ENCODE measurements at places on chromosomes 13 and 19.

DNA sequence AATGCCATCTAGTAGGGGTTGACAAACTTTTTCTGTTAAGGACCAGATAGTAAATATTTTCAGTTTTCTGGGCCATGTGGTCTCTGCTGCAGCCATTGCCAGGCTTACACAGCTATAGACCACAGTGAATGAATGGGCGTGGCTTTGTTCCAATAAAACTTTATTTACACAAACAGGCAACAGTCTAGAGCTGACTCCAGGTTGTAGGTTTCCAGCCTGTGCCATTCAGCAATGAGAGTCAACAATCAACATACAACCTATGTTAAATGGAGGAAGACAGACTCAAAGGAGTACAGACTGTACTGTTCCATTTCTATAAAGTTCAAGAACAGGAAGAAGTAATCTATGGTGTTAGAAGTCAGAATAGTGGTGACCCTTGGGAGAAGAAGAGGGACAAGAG lies 15.2 kb upstream of the IZUMO2 start:
- DNase-seq = no peak

DNA sequence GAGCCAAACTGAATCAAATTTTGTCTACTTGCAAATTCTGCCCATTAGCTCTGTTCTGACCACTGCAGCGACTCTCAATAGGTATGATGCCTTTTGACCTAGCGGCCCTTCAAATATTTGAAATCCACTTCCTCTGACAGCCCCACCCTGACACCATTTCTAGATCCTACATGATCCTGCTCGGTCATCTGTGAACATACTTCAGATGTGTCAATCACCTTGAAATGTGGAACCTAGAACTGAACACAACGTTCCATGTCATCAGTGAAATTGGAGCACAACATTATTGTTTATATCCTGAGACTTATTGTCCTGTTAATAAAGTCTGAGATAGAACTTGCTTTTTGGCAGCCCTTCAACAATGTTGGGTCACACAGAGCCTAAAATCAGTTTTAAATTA lies 98.2 kb downstream of the UBL3 start:
- DNase-seq = no peak

DNA sequence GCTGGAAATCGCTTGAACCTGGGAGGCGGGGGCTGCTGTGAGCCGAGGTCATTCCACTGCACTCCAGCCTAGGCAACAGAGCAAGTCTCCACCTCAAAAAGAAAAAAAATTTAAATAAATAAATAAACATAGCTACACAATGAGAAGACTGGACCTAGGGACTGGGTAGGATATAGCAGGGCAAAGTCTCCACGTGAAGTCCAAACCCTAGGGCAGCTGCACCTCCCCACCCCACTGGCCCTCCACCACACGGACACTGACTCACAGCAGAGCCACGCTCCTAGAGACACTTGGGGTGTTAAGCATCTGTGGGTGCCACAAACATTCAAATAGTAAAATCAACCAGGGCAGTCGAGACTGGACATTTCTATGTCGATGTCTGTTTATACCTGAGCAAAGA lies 7.1 kb downstream of the LATS2 start:
- DNase-seq = no peak

GRCh38 chr13:50467156-50468110 lies 376.1 kb downstream of the DLEU7 start:
- DNase-seq = no peak

- peak; percentile 45 for DNase-seq
These were observed 81.1 kb upstream of the SERP2 start for GRCh38 chr13:44292545-44292944.

DNA sequence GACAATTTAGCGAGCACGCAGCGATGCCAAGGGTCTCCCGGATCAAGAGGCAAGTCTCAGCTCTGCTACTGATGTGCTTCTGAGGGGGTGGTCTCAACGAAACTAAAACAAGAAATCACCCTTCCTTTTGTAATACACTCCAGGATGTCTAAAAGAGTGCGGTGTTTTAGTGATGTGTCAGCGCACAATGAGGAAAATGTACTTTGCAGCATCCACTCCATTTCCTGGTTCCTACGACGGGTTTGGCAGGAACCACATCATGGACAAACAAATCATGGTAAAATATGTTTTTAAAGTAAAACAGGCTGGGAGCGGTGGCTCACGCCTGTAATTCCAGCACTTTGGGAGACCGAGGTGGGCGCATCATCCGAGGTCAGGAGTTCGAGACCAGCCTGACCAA lies 154.0 kb upstream of the TSC22D1 start:
- no peak for DNase-seq

GRCh38 chr19:40270362-40271089 lies 14.6 kb downstream of the AKT2 start:
- DNase-seq = no peak

GRCh38 chr19:38851622-38852230 lies 1.9 kb upstream of the HNRNPL start:
- peak; percentile 96 for DNase-seq

- DNase-seq = no peak
These were observed 353.4 kb downstream of the OLFM4 start for GRCh38 chr13:53382008-53382407.

DNA sequence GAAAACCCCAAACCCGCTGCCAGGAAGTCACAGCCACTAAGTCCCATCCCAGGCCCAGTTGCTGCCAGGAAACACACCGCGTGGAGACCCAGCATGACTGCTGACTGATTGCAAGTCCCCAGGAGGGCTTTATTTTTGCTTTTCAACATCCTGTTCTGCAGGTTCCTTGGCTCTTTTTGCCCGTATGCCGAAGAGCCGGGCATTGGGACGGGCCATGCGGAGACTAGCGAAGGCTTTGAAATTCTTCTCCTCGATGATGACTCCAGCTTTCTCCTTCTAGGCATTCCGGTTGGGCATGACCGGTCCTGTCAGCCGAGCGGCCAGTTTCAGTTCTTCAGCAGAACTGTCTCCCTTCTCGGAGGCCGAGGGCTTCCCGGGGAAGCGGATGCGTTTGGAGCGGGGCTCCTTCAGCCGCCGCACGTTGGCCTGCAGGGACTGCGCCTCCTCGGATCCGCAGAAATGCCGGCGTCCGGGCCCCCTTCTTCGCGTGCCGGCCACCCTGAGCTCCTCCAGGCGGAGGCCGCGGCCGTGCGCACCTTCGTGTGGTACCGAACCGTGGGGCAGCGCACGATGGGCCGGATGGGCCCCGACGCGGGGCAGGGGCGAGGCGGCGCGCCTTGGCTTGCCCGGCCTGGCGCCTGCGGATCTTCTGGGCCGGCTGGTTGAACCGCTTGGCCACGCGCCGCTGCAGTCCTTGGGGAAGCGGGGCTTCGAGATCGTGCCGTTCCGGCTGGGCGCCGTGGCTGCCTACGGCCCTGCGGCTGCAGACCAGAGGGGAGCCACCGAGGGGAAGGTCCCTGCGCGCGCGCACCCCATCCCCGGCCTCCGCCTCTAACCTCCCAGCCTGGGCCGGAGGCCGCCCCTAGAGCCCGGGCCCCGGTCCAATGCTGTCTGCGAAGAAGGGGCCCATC lies 15.2 kb downstream of the ZSCAN5C start:
- no peak for DNase-seq

DNA sequence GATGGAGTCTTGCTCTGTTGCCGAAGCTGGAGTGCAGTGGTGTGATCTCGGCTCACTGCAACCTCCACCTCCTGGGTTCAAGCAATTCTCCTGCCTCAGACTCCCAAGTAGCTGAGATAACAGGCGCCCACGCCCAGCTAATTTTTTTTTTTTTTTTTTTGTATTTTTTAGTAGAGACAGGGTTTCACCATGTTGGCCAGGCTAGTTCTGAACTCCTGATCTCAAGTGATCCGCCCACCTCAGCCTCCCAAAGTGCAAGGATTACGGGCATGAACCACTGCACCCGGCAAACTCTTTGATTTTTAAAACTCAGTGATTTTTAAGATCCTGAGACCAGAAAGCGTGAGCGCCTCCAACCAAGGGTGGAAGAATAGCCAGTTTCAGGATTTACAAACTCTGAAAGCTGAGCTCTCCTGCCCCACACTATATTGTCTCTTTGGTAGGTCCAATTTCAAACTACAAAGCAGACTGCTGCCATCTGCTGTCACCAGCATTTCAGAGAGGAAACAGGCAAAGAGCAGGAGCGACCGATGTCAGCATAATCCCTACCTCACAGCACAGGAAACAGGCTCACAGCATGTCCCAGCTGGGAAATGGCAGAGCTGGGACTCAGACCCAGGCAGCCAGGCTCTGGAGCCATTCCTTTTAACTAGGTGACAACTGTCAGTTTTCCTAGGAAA lies 9.2 kb downstream of the NOSIP start:
- DNase-seq = peak; percentile 39

GRCh38 chr19:44741258-44741731 lies 7.2 kb upstream of the BCL3 start:
- no peak for DNase-seq

DNA sequence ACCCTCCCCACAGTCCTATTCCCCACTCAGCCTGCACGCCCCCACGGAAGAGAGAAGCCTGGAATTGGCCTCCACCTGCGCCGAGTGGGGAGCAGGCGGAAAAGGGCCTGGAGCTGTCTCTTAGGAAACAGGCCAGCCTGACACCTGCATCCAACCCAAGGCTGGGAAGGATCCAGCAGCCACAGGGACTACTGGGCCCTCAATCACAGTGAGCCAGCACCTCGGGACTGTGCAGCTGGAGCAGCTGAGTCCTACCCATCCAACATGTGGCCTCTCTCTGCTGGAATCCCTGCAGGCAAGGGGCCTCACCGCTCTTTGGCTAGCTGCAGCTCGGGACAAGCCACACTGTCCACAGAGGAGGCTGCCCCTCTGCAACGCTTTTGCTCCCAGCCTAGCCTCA lies 8.3 kb upstream of the EPHX3 start:
- no peak for DNase-seq

- no peak for DNase-seq
These were observed 633 bp downstream of the SPHK2 start for GRCh38 chr19:48619692-48620585.

GRCh38 chr19:41428481-41428859 lies 1.3 kb upstream of the B3GNT8 start:
- no peak for DNase-seq

- DNase-seq = no peak
These were observed 1003.7 kb downstream of the SLITRK1 start for GRCh38 chr13:82878536-82878935.

DNA sequence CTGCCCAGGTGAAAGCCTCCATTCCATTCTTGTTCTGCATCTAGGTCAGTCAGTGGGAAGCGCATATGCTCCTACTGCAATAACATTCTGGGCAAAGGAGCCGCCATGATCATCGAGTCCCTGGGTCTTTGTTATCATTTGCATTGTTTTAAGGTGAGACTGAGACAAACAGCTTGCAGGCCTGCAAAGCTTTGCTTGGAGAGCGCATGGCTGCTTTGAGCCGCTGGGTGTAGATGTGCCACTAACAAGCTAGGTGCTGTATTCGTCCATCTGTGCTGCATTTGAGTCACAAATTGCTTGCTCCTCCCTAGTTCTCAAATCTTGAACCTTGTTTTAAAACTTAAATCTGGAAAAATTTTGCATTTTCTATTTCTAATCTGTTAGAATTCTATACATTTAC lies 219.1 kb downstream of the LMO7 start:
- DNase-seq = no peak

DNA sequence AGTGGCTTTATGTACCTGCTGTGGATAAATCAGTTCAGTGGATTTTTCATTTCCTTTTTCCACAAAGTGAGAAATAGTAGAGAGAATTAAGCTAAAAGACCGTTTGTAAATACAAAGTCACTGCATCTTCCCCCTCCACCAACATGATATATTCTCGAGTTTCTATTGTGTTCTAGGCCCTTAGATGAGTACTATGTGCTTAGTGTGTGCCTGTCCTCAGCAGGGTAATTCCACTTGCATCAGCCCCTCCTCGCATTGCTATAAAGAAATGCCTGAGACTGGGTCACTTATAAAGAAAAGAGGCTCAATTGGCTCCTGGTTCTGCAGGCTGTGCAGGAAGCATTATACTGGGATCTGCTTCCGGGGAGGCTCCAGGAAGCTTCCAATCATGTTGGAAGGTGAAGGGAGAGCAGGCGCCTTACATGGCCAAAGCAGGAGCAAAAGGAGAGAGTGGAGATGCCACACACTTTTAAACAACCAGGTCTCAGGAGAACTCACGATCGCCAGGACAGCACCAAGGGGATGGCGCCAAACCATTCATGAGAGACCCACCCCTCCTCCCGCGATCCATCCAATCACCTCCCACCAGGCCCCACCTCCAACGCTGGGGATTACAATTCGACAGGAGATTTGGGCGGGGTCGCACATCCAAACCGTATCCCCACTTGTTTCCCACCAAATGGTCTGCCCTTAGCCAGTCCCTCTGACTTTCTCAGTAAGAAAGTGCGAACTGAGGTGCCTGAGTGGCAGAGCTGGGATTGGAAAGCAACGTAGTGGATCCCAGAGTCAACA lies 102.3 kb upstream of the ABCC4 start:
- DNase-seq = no peak

- DNase-seq = peak; percentile 23
These were observed 5.6 kb upstream of the TM9SF2 start for GRCh38 chr13:99495466-99496183.

DNA sequence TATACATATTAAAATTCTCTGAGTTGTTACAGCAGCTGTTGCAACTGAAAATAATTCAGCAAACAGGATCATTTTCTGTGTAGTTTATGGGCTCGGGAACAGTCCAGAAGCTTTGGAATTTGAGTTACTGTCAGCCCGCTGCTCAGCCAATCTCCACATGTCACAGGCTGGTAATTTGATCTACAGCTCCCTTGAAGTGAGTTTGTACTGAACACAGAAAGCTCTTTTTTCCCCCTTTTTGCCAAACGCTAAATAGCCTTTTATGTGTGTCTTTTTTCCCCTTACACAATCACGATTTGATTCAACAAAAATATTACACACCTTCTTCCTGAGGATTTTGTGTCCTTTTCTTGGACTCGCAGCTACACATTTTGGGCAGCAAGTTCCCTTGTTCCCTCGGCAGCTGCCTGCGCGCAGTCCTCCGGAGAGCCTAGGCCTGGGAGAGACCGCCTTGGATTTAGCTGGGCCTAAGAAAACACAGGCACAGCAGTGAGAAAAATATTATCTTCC lies 371.4 kb downstream of the KCNRG start:
- DNase-seq = no peak

DNA sequence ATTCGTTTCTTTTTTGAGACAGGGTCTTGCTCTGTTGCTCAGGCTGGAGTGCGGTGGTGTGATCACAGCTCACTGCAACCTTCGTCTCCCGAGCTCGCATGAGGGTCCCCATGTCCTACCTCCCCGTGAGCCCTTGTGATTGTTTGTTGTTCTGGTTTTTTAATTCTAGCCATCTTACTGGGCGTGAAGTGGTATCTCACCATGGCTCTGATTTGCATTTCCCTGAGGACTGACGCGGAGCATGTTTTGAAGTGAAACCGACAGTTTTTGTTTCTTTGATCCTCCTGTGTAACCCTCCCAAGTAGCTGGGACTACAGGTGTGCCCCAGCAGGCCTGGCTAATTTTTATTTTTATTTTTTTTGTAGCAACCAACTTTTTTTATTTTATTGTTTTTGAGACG lies 21.7 kb downstream of the GNG7 start:
- DNase-seq = no peak

DNA sequence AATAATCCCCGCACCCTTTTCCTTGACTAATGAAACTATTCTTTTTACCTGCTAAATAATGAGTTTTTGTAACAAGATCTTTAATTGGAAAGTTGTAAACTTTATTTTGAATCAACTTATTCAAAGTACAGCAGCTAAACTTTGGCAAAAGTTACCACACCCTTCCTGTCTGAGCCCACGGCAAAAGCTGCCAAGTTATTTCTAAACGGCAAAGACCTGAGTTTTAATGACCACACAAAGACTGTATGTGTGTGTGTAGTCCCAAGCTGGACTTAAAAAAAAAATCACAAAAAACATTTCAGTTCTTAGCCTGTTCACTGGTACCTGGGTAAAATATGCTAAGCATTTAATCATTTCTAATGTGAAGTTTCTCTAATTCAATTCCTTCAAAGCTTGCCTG lies 60.7 kb downstream of the ZAR1L start:
- DNase-seq = no peak

GRCh38 chr19:20482721-20483120 lies 82.9 kb downstream of the ZNF737 start:
- DNase-seq = no peak
